Naive B cell (primary cell): ENCODE measurements at places on chromosomes 7 and 10.

GRCh38 chr10:129853562-129853903, 110.5 kb downstream of the EBF3 start:
- peaks cover 3% of the 10 kb centered on the region for H3K27me3 ChIP-seq
- DNase-seq: no peak
- no peaks in the 10 kb centered on the region for H3K36me3 ChIP-seq
- no peak overlapping the region for H3K27ac ChIP-seq
- no peak overlapping the region for H3K4me3 ChIP-seq
- no peaks in the 10 kb centered on the region for H3K4me1 ChIP-seq

- H3K27me3 ChIP-seq: peaks cover 5% of the 10 kb centered on the region
- H3K36me3 ChIP-seq: no peaks in the 10 kb centered on the region
- no peak for DNase-seq
- H3K4me1 ChIP-seq: no peaks in the 10 kb centered on the region
- no peak overlapping the region for H3K4me3 ChIP-seq
- H3K27ac ChIP-seq: no peak overlapping the region
These were observed 174.8 kb downstream of the KIAA1217 start for GRCh38 chr10:24383681-24384106.

DNA sequence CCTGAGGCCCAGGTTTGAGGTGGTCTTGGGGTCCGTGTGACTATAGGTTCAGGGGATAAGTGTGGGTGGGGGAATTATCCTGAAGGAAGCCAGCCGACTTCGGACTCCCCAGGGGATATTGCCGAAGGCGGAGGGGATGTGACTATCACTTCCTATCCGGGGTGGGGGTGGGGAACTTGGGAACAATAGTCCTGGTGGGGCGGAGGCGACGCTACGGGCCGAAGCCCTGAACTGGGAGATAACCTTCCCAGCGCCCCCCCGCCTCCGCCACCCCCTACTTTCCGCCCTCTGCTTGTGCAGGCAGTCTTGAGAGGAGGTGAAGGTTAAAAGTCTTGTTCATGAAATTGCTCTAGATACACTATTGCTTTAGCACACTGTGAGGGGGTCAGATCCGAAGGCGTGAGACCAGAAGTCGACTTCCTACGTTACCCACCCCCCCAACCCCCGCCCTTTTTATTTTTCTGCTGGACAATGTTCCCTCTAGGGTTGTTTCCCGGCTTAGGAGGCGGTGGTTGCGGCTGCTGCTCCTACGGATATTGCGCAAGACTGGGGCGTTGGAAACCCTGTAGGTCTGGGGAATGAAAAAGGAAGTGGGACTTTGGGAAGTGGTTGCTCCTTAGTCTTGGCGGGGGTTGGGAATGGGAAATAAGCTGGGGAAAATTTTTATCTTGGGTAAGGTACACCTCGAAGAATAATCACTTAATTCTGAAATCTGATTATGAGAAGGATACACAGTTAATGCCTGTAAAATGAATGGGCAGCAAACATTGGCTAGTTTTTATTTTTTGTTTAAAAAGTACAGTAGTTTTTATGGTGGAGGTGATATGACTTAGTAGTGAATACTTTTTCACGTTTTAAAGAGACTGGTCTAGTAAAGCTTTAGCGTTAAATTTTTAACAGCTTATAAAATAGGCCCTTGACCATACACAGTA, 1.5 kb downstream of the PTPN12 start:
- peak overlapping the region; percentile 78 for H3K27ac ChIP-seq
- no peaks in the 10 kb centered on the region for H3K27me3 ChIP-seq
- peaks cover 32% of the 10 kb centered on the region for H3K4me1 ChIP-seq
- H3K36me3 ChIP-seq: no peaks in the 10 kb centered on the region
- no peak for DNase-seq
- peak overlapping the region; percentile 95 for H3K4me3 ChIP-seq

- H3K4me3 ChIP-seq: no peak overlapping the region
- no peak overlapping the region for H3K27ac ChIP-seq
- H3K4me1 ChIP-seq: no peaks in the 10 kb centered on the region
These were observed 323.4 kb upstream of the DGKB start for GRCh38 chr7:15225981-15226380.

GRCh38 chr7:44376429-44377133, 51.2 kb upstream of the CAMK2B start:
- no peak for DNase-seq
- H3K4me1 ChIP-seq: peaks cover 13% of the 10 kb centered on the region
- no peaks in the 10 kb centered on the region for H3K36me3 ChIP-seq

DNA sequence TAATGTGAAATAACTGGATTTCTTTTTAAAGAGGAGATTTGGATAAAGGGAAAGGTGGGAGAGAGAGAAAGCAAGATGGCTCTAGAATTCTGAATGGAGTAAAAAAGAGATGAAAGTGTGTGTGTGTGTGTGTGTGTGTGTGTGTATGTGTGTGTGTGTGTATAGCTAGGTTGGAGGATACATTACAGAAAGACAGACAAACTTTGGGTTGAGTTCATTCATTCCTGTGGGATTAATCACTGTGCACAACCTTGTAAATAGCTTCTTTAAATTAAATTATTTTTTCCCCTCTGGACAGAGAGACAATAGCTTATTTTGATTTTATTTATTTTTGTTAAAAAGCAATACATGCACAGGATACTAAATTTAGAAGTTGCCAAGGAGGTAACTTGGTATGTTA, 7.5 kb downstream of the ASB4 start:
- no peak for DNase-seq
- no peak overlapping the region for H3K27ac ChIP-seq
- H3K4me3 ChIP-seq: no peak overlapping the region
- H3K36me3 ChIP-seq: no peaks in the 10 kb centered on the region

DNA sequence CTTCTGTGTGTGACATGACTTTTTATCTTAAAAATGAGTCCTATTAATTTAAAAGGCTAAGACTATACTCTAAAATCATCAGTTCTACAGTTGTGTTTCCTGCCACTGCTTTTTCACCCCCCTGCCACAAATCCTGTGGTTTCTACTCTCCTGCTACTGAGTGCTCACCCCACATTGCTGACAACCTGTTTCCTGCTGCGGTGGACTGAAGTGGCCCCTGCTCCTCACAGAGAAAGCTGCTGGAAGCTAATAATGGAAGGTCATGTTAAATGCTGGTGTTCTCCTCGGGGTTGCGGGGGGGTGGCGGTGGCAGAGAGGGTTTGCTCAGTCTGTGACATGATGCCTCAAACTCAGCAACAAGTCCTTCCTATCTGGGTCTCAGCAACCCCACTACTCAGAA, 113.2 kb upstream of the INHBA start:
- DNase-seq: no peak
- no peaks in the 10 kb centered on the region for H3K36me3 ChIP-seq
- peaks cover 34% of the 10 kb centered on the region for H3K4me1 ChIP-seq
- H3K27me3 ChIP-seq: no peaks in the 10 kb centered on the region
- peak overlapping the region; percentile 42 for H3K27ac ChIP-seq
